ENCODE measurements at places on chromosomes 5 and 9. TPM values are rescaled to one million over a fixed set of nuclear protein-coding genes. Genes with fewer than 3 reads are reported as not detected.

The C5orf58 gene
- not detected for total RNA-seq

- no peak for DNase-seq
These were observed 188.0 kb downstream of the SEMA6A start for GRCh38 chr5:116386633-116387032.

GRCh38 chr9:136441191-136441680, 1.6 kb upstream of the INPP5E start:
- DNase-seq: no peak

DNA sequence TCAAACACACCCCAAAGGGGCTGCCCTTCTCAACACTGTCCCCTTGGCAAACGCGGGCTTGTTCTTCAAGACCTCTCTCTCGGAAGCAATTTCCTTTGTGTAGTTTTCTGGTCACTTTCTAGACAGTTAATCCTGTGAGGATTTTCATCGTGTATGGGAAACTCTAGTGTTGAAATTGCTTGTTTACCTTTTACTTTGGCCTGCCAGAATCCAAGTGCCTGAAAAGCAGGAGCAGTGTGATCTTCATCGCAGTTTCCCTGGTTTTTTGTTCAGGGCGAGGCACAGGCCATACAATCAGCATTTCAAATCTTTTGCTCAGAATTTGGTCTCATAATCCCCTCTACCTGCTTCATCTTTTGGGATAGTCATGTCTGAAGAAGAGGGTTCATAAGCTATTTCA, 115.7 kb upstream of the C9orf72 start:
- DNase-seq: no peak

DNA sequence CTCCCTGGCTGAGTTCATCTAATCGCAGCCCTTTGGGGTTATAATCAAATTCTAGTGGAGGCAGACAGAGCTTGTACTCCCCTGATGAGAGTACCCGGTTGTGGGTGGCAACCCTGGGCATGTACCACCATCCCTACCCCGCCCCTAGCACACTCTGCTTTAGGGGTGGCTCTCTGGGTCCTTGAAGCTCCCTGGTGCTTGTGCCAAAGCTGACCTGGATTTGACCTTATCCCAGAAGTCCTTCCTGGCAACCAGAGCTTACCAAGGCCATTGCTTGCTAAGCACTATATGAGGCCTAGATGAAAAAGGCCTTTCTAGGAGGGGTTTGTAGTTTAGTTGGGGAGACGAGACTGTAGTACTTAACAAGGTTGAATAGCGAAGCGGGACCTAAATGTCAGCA, 72.2 kb downstream of the RGS3 start:
- DNase-seq: no peak

- no peak for DNase-seq
These were observed 22.4 kb downstream of the MAP1B start for GRCh38 chr5:72129725-72130124.
